ENCODE measurements at places on chromosomes 3 and 15.

DNA sequence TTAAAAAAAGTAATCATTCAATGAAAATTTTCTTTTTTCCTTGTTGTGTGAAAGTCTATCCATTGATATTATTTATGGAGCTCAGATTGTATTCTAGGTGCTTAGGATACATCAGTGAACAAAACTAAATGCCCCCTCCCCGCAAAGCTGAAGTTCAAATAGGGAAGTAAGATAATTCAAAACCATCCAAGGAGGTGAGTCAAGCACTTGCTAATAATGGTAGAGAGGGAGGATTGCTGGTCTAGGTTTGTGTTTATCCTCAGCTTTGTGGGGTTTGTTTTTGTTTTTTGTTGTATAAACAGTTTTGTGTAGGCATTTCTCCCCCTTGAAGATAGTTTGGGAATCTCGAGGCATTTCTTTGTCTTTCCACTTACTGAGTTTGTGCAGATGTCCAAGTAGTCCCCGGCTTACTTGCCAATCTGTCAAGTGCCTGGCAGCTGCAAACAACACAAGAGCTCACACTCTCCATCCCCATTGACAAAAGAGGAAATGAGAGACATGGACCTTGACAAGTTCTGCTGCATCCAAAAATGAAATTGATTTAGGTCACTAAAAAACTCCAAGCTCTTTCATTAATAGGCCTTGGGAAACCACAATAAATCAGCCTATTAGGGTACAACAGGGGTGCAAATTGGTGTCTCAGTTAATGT is 575.8 kb upstream of the TBL1XR1 start:
- no peak for DNase-seq
- no peak overlapping the region for H3K27ac ChIP-seq
- H3K36me3 ChIP-seq, result no peaks in the 10 kb centered on the region
- peaks cover 2% of the 10 kb centered on the region for H3K4me1 ChIP-seq
- H3K27me3 ChIP-seq, result no peaks in the 10 kb centered on the region
- no peak overlapping the region for H3K4me3 ChIP-seq

- peaks cover 3% of the 10 kb centered on the region for H3K36me3 ChIP-seq
- DNase-seq, result no peak
- H3K27me3 ChIP-seq, result no peaks in the 10 kb centered on the region
- peaks cover 3% of the 10 kb centered on the region for H3K4me1 ChIP-seq
These were observed 23.8 kb downstream of the CYFIP1 start for GRCh38 chr15:22956257-22956977.

DNA sequence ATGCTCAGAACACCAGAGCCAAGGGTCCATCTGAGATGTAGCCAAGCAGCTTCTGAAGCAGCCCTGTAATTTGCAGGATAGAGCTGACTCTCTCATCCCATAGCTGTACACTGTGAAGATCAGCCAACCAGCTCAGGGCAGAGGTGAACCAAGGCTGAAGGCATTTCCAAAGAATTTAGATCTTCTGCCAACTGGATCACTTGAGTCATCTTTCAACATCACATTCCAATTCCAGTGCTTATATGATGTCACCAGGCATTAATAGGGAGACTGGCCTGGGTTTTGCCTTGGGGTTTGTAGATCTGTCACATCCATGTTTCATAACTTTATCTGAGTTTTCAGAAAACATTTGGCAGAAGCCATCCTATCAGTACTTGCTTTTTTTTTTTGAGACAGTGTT is 98.2 kb downstream of the NR2F2 start:
- peak; percentile 51 for DNase-seq
- no peaks in the 10 kb centered on the region for H3K36me3 ChIP-seq
- H3K4me3 ChIP-seq, result no peak overlapping the region
- no peaks in the 10 kb centered on the region for H3K4me1 ChIP-seq

DNA sequence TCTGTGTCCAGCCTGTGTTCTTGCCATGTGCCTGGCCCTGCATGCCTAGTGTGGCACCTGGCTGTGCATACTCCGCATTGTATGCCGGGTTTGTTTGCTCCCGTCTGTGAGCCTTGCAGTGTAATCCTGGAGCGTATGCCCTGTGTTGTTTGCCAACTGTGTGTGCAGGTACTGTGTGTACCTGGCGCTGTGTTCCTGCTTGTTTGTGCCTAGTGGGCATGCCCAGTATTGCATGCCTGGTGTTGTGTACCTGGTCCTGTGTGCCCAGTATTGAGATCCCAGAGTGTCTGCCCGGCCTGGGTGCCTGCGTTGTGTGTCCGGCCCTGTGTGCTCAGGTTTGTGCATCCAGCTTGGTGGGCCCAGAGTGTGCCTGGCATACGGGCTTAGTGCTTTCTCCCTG is 54.5 kb upstream of the CHRNA7 start:
- H3K27me3 ChIP-seq, result no peaks in the 10 kb centered on the region
- DNase-seq, result no peak
- no peak overlapping the region for H3K27ac ChIP-seq
- no peak overlapping the region for H3K4me3 ChIP-seq
- no peaks in the 10 kb centered on the region for H3K36me3 ChIP-seq

DNA sequence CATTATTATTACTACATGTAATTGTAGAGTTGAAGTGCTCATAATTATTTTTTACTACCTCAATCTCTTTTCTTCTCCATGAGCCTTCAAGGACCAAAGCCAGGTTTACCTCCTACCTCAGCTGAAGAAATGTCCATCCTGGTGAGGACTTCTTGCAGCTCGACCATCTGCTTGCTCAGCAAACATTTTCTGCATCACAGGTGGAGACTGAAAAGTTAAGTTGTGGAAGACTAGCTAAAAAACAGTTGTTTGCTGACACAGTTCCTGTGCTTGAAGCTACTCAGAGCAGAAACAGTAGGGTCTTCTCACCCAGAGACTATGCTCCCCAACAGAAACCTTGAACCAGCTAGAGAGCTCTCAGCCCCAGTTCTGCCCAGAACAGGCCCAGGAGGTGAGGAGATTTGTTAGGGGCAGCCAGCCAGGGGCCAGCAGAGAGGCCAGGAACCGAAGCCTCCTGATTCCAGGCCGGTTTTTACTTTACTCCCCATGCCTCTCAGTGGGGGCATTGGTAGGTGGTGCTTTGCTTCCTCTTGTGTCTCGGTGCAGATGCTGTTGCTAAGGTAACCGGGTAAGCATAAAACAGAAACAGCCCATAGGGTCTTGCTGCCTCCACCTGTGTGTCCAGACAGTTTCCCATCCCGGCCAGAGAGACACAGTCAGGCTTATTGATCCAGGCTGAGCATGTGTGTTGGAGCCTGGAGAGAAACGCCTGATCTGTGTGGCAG is 54.9 kb downstream of the CCNL1 start:
- no peaks in the 10 kb centered on the region for H3K36me3 ChIP-seq
- no peaks in the 10 kb centered on the region for H3K27me3 ChIP-seq
- no peak for DNase-seq
- no peak overlapping the region for H3K4me3 ChIP-seq
- no peaks in the 10 kb centered on the region for H3K4me1 ChIP-seq

DNA sequence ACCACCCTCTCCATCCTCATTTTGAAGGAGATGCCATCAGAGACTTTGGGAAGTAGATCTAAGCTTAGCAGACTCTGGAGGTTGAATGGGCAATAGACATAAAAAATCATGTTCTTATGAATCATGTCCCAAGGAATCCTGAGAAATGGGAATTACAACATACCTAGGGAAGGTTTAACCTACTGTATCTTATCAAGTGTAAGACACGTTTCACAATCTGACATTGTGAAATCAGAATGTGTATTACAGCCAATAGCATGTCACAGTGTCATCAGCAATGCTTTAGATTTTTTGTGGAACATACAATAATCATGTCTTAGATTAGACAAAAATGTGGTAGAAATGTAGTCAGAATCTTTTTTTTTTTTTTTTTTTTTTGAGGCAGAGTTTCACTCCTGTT is 332.4 kb upstream of the TLE3 start:
- H3K27me3 ChIP-seq, result no peaks in the 10 kb centered on the region
- H3K4me3 ChIP-seq, result no peak overlapping the region

GRCh38 chr15:84669726-84670125 is 11.7 kb upstream of the NMB start:
- DNase-seq, result no peak
- H3K4me1 ChIP-seq, result peaks cover 3% of the 10 kb centered on the region
- H3K36me3 ChIP-seq, result peaks cover 13% of the 10 kb centered on the region
- H3K27ac ChIP-seq, result no peak overlapping the region
- no peak overlapping the region for H3K4me3 ChIP-seq

- no peaks in the 10 kb centered on the region for H3K27me3 ChIP-seq
- H3K27ac ChIP-seq, result no peak overlapping the region
- no peaks in the 10 kb centered on the region for H3K4me1 ChIP-seq
- no peak for DNase-seq
- no peaks in the 10 kb centered on the region for H3K36me3 ChIP-seq
These were observed 350.1 kb upstream of the PROK2 start for GRCh38 chr3:72134989-72135451.
